ENCODE measurements at places on chromosomes 6 and 20.

DNA sequence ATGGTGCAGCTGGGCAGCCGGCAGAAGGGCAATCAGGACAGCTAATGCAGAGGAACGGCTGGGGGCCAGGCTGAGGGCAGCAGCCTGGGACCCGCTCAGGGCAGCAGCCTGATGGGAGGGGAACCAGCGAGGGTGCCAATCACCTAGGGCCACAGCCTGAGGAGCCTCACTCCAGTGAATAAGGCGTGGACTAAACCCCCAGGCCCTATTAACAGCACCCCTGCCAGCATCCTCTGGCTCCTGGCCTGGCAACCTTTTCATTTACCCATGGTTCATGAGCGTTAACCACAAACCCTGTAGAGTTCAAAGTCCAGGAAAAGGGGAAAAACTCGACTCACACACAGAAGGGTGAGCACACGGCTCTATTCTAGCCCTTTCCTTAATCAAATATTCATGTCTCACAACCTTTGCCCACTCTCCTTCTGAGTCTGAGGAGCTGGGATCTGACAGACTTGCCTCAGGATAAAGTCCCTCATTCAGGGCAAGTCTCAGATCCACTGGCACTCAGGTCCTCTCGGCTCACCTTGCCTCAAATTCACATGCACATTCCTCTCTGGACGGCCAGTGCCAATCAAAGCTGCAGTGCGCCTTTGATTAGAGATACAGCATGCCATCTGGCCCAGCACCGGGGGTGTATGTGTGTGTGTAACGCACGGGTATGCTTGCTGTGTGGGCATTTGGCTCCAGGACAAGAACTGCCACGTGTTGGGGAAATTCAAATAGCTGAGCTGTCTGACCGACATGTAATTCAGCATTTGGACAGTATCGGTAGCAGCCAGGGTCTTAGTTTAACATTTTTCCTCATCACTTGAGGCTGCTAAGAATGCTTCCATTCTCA is 86.9 kb upstream of the TRAF3IP2 start:
- no peak for DNase-seq

GRCh38 chr20:8271727-8272126 is 139.7 kb downstream of the PLCB1 start:
- no peak for DNase-seq

- DNase-seq, result no peak
Observed at GRCh38 chr20:20929341-20929740, 176.8 kb downstream of the LINC00237 start.

- no peak for DNase-seq
Observed at GRCh38 chr6:163017801-163018200, 290.0 kb downstream of the PACRG start.

DNA sequence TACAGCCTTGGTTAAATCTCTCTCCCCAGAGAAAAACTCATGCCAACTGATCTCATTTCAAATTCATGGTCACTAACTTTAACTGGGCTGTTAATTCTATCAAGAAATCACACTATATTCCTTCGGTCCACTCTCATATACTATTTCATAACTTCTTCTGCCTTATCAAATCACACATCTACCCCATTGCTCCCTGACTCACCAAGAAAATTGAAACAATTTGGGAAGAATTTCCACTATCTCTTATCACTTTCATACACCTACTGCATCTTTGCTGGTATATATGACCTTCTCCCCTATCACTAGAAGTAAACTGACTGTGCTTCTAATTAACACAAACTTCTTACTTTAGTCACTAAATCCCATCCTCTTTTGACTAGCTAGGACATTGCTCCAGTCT is 102.3 kb downstream of the FILIP1 start:
- no peak for DNase-seq

DNA sequence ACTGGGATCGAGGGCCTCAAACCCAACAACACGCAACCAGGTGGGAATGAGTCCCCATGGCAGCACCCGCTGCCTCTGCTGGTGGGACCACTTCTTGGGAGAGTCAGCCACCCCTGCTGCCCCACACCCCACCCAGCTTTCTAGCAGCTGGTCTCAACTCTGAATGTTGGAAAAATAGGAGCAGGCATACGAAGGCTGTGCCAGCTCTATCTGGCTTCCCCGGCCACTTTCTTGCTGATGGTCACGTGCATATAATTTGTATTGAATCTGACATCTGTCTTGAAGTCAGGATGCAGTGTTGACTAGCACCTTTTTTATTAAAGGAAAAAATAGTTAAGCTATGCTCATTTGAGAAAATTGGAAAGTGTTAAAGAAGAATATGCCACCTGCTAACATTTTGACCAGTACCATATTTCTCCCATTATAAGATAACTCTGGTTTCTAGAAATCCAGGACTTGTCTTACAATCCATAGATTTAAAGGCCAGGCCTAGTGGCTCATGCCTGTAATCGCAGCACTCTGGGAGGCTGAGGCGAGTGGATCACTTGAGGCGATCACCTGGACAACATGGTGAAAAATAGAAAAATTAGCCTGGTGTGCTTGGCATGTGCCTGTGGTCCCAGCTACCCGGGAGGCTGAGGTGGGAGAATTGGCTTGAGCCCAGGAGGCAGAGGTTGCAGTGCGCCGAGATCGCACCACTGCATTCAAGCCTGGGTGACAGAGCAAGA is 26.9 kb upstream of the MAPRE1 start:
- no peak for DNase-seq

DNA sequence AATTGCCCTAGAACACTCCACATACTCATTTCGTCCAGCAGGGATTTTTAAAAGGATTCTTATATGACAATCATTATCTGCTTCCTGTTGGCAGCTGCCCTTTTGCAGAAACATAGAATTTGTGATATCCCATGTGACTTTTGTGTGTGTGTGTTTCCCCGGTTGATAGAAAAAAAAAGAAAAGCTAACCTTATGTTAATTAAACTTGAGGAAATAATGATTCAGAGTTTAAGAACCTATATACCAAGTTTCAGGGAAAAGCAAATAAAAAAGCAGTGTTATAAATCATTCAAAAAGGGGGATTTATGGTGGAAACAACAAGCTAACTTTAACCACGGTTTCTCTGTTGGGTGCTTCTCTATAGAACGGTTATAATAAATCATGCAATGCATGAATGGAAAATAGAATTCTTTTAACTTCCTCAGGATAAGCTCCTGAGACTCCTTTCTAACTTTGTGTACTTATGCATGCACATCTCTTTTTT is 826.9 kb upstream of the EYS start:
- DNase-seq, result no peak

- DNase-seq, result no peak
Observed at GRCh38 chr20:47551841-47552240, 50.2 kb downstream of the NCOA3 start.

DNA sequence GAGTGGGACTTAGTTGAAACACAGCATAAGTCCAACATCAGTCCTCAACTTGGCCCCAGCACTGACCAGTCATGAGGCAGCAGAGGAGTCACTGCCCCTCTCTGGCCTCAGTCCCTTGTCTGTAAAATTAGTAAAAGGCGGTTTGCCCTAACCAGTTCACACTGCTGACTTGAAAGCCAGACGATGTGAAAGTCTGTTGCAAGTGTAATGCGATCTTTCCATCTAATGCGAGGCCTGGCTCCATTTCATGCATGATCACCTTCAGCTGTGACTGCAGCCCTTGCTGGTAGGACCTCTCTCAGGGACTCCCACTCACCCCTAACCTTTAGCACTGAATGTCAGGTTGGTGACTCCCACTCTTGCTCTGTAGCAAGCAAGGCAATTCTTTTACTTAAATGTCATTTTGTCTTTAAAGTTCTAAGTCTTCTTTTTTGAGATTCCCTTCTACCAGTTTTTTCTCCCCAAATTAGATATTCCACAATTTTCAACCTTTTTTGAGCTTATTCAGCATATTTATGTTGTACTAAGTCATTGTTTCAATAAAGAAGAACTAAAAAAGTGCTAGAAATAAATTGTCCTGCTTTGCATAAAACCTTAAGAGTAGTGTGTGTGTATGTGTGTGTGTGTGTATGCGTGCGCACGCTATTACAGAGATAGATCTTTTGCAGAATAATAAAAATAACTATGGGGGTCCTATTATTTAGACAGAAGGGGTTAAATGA is 245.5 kb downstream of the PACRG start:
- DNase-seq, result no peak

GRCh38 chr20:32796981-32797451 is 22.7 kb upstream of the MAPRE1 start:
- DNase-seq, result no peak

- DNase-seq, result no peak
Observed at GRCh38 chr6:15023448-15023847, 222.4 kb upstream of the JARID2 start.

DNA sequence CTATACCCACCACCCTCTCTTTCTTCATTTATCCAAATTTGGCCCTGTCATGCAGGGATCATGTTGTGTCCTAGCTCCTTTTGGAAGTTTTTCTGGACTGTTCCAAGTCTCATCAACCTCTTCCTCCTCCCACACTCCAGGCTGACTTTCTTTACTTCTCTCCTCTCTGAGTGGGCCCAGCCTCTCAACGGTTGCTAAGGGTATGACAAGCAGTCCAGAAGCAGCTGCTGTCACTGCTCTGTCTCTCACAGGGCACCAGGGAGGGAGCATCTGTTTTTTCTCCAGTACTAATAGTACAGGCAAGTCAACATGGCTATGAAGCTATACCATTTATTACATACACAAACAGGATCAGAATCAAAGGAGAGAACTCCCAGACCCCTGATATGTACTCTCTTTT is 8.2 kb downstream of the NT5DC1 start:
- no peak for DNase-seq

GRCh38 chr6:170174771-170175643 is 115.9 kb downstream of the DLL1 start:
- no peak for DNase-seq

GRCh38 chr20:6848041-6848440 is 80.6 kb downstream of the BMP2 start:
- DNase-seq, result no peak

DNA sequence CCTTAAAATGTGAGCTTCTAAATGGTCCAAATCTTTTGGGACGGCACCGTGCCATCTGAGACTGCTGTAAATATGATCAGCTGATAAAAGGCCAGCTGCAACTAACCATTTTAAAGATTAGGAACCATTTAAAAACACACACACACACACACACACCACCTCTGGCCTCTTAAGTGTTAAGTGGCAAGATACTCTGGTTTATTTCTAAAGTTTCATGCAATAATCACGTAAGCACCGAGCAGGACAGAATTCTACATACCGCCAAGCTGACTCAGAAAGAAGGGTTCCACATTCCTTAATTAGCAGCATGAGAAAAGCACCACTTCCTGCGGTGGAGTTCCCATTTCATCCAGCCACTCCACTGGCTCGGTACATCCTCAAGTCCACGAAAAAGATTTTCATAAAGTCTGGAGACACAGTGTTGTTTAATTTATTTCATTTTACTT is 17.8 kb upstream of the ZNF217 start:
- no peak for DNase-seq

DNA sequence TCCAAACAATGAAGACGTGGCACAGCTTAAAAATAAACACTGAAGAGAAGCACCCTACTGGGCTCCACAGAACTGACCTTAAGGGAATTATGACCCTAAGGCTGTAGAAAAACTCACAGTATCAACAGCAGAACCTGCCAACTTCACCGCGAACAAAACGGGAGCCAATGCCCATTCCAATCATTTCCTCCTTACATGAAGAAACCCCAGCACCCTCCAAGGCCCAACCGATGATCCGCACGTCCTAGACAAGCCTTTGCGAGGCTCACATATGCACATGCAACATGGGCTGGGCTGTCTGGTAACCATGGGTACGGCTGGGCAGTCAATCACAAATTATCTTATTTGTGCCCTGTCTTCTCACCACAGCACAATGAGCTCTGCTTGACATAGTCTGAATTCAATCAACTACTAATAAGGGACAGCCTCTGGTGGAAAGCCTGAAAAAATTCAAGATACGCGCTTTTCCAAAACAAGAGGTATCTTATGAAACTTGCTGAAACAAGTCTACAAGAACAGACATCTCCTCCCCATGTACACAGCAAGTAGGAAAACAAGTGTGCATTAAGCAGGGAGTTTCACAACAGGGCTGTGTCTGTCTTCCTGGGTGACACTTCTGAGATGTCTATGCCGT is 1.7 kb downstream of the DIDO1 start:
- no peak for DNase-seq

DNA sequence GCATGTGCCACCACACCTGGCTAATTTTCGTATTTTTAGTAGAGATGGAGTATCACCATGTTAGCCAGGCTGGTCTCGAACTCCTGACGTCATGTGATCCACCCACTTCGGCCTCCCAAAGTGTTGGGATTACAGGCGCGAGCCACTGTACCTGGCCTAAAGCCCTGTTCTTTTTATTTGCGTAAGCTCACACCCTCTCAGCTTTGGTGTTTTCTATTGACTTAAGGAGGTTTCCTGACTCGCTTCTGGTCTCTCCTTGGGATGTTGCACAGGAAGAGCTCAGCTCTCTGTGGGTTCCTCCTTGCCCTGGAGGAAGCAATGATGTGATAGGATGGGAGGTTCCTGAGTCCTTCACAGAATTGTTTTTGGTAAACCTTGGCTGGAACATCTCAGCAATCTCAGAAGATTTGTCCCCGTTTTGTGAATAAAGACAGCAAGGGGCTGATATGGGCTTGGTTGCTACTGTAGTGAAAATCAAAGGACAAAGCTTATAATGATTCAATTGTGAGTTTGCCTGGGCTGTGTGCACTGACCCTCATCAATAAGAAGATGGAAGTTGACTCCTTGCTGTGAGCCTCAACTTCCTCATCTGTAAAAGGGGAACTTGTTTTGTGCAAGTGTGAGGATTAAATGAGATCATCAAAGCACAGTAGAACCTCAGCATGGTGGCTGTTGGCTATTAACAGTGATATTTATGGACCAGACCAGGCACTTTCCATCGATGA is 27.0 kb downstream of the TOX2 start:
- DNase-seq, result no peak

- DNase-seq, result no peak
Observed at GRCh38 chr20:35617397-35618262, 2.0 kb downstream of the SPAG4 start.
